ENCODE measurements at places on chromosomes 1 and 21. TPM values are rescaled to one million over a fixed set of nuclear protein-coding genes. Genes with fewer than 3 reads are reported as not detected.
A peak's percentile ranks its signal among the peaks of the same experiment; 100 is the strongest.

Gene MAEL
- polyA plus RNA-seq: not detected

Gene ARHGAP30
- polyA plus RNA-seq: 82.0 TPM

Gene FCMR
- 1,550 TPM for polyA plus RNA-seq

Gene ZNF695
- polyA plus RNA-seq: not detected

Gene ADGRL2
- not detected for polyA plus RNA-seq

Gene PROX1
- polyA plus RNA-seq: not detected

Gene UTS2
- not detected for polyA plus RNA-seq

- H3K27me3 ChIP-seq: peaks cover 5% of the 10 kb centered on the region
- H3K4me3 ChIP-seq: no peak overlapping the region
- no peak for DNase-seq
- H3K36me3 ChIP-seq: no peaks in the 10 kb centered on the region
These were observed 526.4 kb upstream of the USP24 start for GRCh38 chr1:55741516-55741915.

GRCh38 chr21:37553078-37553481, 186.5 kb downstream of the DYRK1A start:
- DNase-seq: no peak
- H3K36me3 ChIP-seq: peaks cover 8% of the 10 kb centered on the region
- H3K4me3 ChIP-seq: no peak overlapping the region
- H3K27me3 ChIP-seq: peaks cover 38% of the 10 kb centered on the region

- H3K36me3 ChIP-seq: no peaks in the 10 kb centered on the region
- no peak overlapping the region for H3K27ac ChIP-seq
- no peak for DNase-seq
- H3K4me1 ChIP-seq: peaks cover 22% of the 10 kb centered on the region
- peak overlapping the region; percentile 30 for H3K4me3 ChIP-seq
These were observed 382.9 kb upstream of the B3GALT2 start for GRCh38 chr1:193569096-193569982.

- DNase-seq: no peak
- H3K4me1 ChIP-seq: peaks cover 50% of the 10 kb centered on the region
- peak overlapping the region; percentile 93 for H3K4me3 ChIP-seq
- H3K27ac ChIP-seq: peak overlapping the region; percentile 85
- no peaks in the 10 kb centered on the region for H3K27me3 ChIP-seq
- no peaks in the 10 kb centered on the region for H3K36me3 ChIP-seq
These were observed 1.2 kb downstream of the ATP2B4 start for GRCh38 chr1:203627851-203628200.

- DNase-seq: no peak
- peaks cover 39% of the 10 kb centered on the region for H3K36me3 ChIP-seq
- peaks cover 17% of the 10 kb centered on the region for H3K4me1 ChIP-seq
- no peak overlapping the region for H3K4me3 ChIP-seq
- no peak overlapping the region for H3K27ac ChIP-seq
These were observed 19.8 kb upstream of the LSS start for GRCh38 chr21:46248422-46248782.

DNA sequence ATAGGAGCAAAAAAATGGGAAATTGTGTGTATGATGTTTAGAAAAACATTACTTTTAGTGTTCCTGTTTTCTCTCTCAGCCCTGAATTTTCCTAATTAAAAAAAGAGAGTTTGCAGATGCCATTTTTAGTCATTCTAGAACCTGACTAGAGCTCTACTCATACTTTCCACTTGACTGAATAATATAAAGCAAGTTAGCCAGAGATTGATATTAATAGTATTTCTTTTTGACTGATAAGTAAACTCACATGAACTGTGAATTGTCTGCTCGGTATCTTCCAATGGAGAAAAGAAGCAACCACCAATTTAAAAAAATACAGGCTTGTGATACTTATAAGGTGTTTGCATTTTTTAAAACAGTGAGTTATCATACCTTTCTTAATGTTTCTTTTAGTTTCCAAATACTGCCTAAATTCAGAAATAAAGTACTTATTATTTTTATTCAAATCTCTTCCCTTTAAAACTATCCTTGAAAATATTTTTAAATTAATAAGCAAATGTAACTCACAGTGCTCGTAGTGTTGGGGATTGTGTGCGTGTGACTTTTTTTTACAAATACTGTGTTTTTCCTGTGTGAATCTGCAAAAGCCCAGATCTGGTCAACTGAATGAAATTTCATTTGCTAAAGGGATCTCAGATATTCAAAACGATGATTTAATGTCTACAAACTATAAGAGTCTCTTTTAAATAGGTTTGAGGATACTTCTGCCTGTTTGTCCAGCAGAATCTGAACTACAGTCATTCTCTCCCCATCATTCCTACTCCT, 9.8 kb downstream of the RAP1A start:
- H3K4me3 ChIP-seq: peak overlapping the region; percentile 50
- H3K36me3 ChIP-seq: no peaks in the 10 kb centered on the region
- DNase-seq: no peak
- peak overlapping the region; percentile 49 for H3K27ac ChIP-seq
- peaks cover 49% of the 10 kb centered on the region for H3K4me1 ChIP-seq

- H3K27ac ChIP-seq: peak overlapping the region; percentile 66
- H3K4me3 ChIP-seq: no peak overlapping the region
- H3K36me3 ChIP-seq: no peaks in the 10 kb centered on the region
- no peaks in the 10 kb centered on the region for H3K4me1 ChIP-seq
- DNase-seq: peak; percentile 9
- H3K27me3 ChIP-seq: no peaks in the 10 kb centered on the region
These were observed 9.5 kb upstream of the TMEM39B start for GRCh38 chr1:32063261-32063681.

Measured in naive B cell (primary cell).